Right renal pelvis (tissue), 4 donors: ENCODE measurements at places on chromosomes 13 and 19. TPM values are rescaled to one million over a fixed set of nuclear protein-coding genes. Genes with fewer than 3 reads are reported as not detected.

The NOVA2 gene
- polyA plus RNA-seq: 4.3 TPM

The ZGLP1 gene
- 6.2 TPM for polyA plus RNA-seq

The CBLC gene
- 6.5 TPM for polyA plus RNA-seq

The TMC4 gene
- 34.8 TPM for polyA plus RNA-seq

The REX1BD gene
- polyA plus RNA-seq: 26.3 TPM

The ADM5 gene
- 1.2 TPM for polyA plus RNA-seq

GRCh38 chr13:108249150-108249549, 20.4 kb upstream of the TNFSF13B start:
- no peak for DNase-seq

DNA sequence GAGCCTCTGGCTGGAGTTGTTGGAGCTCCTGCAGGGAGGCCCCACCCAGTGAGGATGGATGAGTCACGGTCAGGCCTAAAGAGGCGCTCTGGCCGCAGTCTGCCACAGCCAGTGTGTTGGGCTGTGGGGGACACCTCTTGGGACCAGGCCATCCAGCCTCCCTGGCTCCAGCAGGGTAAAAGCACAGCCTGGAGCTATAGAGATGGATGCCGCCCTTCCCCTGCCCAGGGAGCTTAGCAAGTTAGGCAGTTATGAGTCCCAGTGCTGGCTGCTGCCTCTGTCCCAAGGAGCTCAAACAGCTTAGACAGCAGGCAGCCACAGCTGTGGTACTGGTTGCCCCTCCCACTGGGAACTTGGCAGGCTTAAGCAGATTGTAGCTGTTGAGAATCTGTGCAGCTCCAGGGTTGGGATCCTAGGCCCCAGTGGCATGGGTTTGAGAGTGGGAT, 100.9 kb downstream of the NDFIP2 start:
- DNase-seq: no peak

DNA sequence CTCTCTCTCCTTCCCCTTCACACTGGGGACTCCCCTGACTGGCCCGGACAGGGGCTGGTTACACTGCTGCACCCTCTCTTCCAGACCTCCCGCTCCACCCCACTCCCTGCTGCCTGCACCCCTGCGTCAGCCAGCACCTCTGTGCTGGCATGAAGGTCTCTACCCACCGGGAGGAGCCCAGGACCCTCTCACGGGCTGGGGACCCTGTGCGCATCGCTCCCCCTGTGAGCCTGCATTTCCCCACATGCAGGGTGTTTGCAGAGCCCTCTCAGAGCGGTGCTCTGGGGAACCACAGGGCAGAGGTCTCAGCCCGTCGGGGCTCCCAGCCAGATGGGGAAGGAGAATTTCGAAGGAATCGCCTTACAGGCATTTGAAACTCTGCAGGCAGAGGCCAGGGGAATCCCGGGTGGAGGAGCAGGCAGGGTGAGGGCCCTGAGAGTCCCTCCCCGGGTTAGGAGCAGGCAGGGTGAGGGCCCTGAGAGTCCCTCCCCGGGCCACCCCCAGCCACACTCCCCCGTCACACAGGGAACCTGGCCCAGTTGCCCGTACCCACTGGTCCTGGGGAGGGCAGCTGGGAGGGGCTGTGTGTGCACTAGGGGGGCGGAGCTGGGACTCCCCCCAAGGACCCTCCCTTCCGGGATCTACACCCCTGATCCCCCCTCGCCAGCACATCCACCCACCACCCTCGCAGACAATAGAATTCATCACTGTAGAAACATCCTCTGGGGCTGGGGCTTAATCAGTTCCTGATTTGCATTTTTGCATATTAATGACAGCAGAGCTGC, 16.3 kb upstream of the TCF3 start:
- no peak for DNase-seq

DNA sequence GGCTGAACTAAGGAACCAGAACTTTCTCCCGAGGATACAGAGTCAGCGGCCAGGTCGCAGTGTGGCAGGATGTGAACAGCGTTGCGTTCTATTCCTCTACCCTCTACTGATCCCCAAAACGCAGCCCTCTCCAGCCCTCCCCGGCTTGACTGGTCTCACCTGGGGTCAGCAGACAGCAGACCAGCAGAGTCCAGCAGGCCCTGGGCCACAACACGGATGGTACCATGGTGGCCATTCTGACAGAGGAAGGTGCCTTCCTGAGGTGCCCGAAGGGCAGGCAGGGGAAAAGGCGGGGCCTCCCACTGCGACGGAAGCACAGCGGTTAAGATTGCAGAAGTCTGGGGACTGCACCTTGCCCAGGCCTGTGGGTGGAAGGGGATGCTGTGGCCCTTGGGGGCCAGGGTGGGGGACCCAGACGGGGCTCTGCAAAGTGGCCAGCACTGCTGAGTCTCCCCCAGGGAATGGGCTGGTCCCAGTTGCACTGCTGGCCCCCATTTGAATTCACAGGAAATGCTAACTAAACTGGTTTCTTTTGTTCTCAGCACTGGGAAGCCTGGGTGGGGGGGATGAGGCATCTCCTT, at the start of gene ICAM3:
Gene ICAM3 (minus strand): TSS at position 245 of the 581 bp plus-strand sequence. CDS start 10 bp downstream, at position 235.
- DNase-seq: no peak

- no peak for DNase-seq
These were observed 38.8 kb upstream of the GATAD2A start for GRCh38 chr19:19366434-19367396.

DNA sequence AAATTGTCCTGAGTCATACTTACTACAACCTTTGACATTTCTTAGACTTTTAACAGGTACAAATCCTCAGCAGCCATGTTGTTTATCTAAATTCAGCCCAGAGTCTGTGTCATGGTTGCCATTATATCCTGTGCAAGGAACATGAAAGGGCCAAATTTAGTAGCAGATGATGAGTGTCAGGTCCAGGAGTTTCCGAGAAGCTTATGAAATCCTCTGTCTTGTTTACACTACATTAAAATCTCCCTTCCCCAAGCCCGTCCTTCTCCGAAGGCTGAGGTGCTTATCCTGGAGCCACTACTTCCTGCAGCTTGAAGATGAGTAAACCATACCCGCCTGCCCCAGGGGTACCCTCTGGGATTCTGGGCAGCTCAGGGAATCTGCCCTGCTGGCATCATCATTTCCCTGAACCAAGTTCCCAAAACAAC, 102.6 kb upstream of the SERP2 start:
- no peak for DNase-seq

- DNase-seq: no peak
These were observed 172.2 kb downstream of the KCNRG start for GRCh38 chr13:50187352-50188029.

DNA sequence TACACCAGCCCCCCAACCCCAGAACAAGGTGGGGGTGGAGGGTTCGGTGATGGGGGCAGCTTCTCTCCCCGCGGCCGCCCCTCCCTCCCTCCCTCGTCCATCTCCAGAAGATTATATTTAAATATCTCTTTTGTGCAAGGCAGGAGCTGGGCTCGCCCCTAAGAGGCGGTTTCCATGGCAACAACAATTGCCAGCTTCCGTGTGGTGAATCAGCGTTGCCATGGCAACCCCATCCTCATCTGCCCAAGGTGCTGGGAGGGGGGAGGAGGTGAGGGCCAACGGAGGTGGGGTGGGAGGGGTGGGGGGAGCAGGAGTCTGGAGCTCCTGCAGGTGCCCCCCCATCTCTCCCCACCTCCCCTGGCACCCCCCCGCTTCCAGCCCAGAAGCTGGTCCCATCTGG, 46.4 kb downstream of the CELF5 start:
- no peak for DNase-seq

- DNase-seq: no peak
These were observed 10.1 kb upstream of the CD22 start for GRCh38 chr19:35318679-35319448.

- no peak for DNase-seq
These were observed 2.3 kb downstream of the ARHGAP35 start for GRCh38 chr19:46862974-46863632.

DNA sequence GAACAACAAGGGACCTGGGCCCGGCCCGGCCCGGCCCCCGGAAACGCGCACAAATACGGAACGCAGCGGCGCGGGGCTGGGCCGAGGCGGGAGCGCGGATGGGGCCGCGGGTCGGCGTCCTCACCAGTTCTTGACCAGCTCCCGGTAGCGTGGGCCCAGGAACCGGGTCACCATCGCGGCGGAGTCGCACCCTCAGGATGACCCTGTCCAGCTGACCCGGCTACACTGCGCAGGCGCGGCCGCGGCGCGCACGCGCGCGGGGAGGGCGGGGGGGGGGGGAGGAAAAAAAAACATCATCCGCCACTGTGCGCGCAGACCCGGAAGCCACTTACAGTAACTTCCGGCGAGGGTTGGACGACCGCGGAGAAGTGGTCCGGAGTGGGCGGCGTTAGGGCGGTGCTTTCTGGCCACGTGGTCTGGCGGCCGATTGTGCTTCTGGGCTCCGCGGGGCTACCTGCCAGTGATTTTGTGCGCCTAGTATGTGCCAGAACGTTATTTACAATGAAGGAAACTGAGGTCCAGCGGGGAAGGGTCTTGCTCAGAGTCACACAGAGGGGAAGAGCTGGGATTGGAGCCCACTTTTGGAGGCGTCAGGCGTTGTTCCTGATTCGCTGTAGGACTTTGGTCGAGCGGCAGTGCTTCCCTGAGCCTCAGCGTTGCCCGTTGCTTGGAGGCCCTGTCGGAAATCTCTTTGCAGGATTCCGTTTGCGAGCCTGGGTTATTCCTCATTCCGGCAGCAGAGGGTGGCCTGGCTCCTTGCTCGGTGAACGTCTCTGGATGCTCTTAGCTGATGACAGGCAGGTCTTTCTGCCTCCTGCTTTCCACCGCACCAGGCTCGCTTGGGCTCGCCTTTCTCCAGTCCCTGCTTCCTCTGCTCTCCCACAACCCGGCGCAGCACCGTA, at the start of gene UQCR11:
Gene UQCR11 (minus strand): TSS at position 227 of the 902 bp plus-strand sequence. CDS start 53 bp downstream, at position 174.
- DNase-seq: peak; percentile 91

- no peak for DNase-seq
These were observed 335 bp upstream of the SOX1 start for GRCh38 chr13:112066624-112067004.
